ENCODE measurements at places on chromosomes 12 and 14.

DNA sequence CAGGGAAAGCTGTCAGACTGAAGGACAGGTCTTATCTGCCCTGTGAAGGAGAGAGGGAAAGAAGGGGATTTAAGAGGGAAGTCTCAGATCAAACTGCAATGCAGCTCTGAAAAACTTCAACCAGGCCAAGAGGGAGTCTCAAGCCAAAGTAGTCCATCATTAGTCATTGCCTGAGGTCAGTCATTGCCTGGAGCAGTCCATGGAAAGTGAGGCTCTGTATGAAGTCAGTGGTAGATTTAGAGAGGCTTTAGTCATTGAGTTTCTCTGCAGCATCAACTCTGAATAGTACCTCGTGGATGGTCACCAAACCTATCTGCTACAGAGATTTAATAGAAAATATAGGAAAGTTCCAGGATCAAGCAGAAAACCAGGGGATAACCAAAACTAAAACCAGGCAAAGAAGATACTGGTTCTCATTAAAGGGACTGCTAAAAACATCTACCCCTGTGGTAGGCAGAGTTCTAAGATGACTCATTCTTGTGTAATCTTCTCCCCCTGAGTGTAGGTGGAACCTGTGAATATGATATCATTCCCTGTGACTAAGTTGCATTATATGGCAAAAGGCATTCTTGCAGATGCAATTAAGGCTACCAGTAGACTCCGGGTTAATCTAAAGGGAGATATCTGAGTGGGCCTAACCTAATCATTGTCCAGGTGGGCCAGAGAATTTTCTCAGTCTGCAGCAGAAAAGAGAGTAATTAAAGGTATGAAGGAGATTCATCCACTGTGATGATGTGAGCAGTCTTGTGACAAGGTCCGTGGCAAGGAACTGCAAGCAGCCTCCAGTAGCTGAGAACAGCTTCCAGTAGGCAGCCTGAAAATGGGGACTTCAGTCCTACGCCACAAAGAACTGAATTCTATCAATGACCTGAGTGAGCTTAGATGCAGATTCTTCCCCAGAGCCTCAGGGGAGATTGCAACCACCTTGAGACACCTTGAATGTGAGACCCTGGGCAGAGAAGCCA, 123.1 kb downstream of the GALC start:
- no peak for DNase-seq

- no peak for DNase-seq
These were observed 19.0 kb downstream of the AP5M1 start for GRCh38 chr14:57287745-57288144.

- no peak for DNase-seq
These were observed 10.6 kb downstream of the SDS start for GRCh38 chr12:113392988-113393579.

GRCh38 chr12:33429468-33429867, 10.2 kb downstream of the SYT10 start:
- no peak for DNase-seq
